ENCODE measurements at places on chromosomes 16 and 17. TPM values are rescaled to one million over a fixed set of nuclear protein-coding genes. Genes with fewer than 3 reads are reported as not detected.

Gene TBC1D3C
- total RNA-seq, result not detected

Gene GLP2R
- total RNA-seq, result 13.2 TPM

Gene C1QL1
- total RNA-seq, result 3.3 TPM

Gene CD7
- total RNA-seq, result 15.4 TPM

Gene CA4
- total RNA-seq, result 18.4 TPM

Gene LRRC75A
- 186 TPM for total RNA-seq

Gene CTRB1
- total RNA-seq, result not detected

Gene UBE2G1
- 54.1 TPM for total RNA-seq

Gene CA7
- total RNA-seq, result 24.7 TPM

Gene LLGL2
- 221 TPM for total RNA-seq

Gene OSGIN1
- total RNA-seq, result 68.6 TPM

Gene C17orf78
- total RNA-seq, result 5.0 TPM

Gene EMC8
- total RNA-seq, result 38.8 TPM

Gene SLC5A10
- total RNA-seq, result not detected

- no peak for DNase-seq
Observed at GRCh38 chr17:70251706-70252105, 82.4 kb downstream of the KCNJ2 start.

- DNase-seq, result no peak
Observed at GRCh38 chr17:8051831-8052230, 13.0 kb downstream of the ALOX15B start.

GRCh38 chr17:30377574-30378240, 1.0 kb upstream of the CPD start:
- no peak for DNase-seq

GRCh38 chr17:78478757-78479297, 98.4 kb downstream of the DNAH17 start:
- DNase-seq, result no peak

DNA sequence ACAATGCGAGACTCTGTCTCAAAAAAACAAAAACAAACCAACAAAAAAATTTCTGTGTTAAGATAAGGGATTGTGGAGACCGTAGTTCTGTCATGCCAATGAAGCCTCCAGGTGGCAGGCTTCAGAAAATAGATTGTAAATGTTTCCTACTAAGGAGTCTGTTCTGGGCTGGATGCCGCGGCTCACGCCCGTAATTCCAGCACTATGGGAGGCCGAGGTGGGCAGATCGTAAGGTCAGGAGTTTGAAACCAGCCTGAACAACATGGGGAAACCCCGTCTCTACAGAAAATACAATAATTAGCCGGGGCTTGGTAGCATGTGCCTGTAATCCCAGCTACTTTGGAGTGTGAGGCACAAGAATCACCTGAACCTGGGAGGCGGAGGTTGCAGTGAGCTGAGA, 4.4 kb upstream of the SNX29 start:
- no peak for DNase-seq

GRCh38 chr16:66058172-66058691, 308.3 kb upstream of the CDH5 start:
- DNase-seq, result no peak

DNA sequence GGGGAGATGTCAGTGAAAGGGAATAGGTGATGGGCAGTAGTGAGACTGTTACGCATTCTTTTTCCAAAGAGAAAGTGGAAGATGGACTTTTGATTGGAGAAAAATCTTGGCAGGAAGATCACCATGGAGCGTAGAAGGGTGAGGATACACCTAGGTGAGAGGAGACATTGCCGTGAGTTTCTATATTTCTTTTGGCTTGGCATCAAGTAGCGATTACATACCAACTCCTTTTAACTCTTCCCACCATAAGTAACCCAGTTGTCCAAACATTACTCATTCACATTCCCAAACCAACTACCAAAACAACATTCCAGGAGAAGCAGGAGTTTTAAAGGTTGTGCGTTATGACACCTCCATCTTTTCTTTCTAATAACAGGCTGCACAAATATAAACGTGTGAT, 10.7 kb upstream of the KRT28 start:
- DNase-seq, result no peak

- DNase-seq, result no peak
Observed at GRCh38 chr16:49093939-49094338, 187.7 kb downstream of the CBLN1 start.

- DNase-seq, result no peak
Observed at GRCh38 chr17:59804901-59805465, 87.8 kb downstream of the TUBD1 start.

DNA sequence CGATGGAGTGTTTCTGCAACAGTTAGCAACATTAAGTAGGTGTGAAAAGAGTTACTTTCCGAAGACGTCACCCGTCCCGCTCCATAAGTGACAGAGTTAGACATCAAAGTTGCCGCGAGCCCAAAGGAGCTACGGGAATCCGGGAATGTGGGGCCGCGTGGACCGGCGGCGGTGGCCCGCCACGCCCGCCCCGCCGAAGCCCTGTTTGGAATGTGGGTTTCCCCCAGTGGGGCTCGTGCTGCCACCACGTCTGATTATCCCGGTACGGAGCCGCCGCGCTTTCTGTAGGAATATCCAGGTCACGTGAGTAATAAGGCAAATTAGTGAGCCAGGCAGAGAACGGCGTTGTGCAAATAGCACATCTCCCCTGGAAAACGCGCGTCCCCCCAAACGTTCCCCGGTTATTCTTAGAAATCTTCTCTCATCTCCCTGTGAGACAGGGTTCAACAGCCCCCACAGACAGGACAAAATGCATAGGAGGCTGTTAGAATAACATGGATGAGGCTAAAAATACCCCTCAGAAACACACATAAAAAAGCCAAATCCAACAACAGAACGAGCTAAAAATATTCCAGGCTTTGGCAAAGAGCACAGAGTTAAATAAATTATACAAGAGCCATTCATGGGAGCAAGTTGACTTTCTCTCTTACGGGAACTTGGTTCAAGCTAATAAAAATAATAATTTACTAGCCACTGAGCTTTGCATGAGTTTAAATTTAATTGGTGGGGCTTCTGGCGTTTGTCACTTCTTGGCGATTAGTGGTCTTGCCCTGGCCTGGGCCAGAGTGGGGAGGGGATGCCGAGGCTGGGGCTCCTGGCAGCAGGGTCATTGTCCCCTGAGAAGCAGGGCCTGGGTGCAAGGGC, 8.6 kb downstream of the BAHCC1 start:
- DNase-seq, result no peak

DNA sequence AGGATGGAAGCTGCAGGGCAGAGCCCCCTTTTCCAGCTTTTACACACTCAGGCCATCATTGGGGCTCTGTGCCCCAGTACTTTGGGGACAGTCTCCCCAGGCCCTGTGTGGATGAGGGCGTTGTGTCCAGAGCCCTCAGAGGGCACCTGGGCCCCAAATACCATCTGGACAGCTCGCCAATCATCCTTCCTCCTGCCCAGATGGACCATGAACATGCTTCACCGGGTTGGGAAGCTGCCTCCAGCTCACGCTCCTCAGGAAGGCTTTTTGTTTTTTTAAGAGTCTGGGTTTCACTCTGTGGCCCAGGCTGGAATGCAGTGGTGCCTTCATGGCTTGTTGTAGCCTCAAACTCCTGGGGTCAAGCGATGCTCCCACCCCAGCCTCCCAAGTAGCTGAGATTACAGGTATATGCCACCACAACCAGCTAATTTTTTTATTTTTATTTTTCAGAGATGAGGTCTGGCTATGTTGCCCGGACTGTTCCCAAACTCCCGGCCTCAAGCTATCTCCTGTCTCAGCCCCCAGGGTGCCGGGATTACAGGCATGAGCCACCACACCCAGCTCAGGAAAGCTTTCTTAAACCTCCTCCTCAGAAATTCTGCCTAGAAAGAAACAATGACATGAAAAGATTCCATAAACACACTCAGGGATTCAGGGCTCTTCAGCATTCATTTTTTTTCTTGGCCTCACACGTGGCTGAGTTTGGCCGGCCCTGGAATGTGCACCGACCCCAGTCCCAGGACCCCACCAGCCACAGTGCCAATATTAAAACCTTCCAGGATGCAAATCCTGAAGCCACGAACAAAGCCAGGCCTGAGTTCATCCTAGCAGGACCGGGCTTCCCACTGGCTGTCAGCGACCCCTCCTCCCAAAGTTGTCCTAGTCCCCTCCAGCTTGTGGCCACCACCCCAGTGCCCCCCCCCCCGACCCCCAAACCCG, 27.4 kb upstream of the ZNF423 start:
- DNase-seq, result no peak

- DNase-seq, result no peak
Observed at GRCh38 chr16:31295206-31295605, 35.4 kb downstream of the ITGAM start.

GRCh38 chr16:87317750-87318644, 805 bp upstream of the C16orf95 start:
- peak; percentile 70 for DNase-seq

Measured in Peyer's patch (tissue), 4 donors.